ENCODE measurements at places on chromosomes 4 and X.

DNA sequence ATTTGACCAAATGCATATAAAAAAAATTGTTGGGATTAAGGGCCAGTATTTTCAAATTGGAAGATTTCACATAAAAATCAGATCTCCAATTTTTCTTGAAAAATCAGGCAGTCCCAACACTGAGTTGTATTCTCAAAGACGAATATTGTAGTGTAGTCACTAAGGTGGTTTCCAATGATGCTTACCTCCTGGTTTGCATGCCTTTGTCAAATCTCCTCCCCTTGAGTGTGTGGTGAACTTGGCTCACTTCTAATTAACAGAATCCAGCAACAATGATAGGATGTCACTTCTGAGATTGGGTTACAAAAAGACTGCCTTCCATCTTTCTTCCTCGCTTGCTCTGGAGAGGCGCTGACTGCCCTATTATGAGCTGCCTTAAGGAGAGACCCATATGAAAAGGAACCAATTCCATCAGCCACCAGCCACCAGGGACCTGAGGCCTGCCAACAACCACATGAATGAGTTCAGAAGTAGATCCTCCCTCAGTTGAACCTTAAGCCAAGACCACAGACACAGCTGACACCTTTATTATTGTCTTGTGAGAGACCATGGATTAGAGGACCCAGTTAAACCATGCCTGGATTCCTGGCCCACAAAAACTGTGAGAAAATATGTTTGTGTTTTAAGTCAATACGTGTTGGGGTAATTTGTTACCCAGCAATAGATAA, 31.2 kb upstream of the TSPAN5 start:
- DNase-seq: no peak

DNA sequence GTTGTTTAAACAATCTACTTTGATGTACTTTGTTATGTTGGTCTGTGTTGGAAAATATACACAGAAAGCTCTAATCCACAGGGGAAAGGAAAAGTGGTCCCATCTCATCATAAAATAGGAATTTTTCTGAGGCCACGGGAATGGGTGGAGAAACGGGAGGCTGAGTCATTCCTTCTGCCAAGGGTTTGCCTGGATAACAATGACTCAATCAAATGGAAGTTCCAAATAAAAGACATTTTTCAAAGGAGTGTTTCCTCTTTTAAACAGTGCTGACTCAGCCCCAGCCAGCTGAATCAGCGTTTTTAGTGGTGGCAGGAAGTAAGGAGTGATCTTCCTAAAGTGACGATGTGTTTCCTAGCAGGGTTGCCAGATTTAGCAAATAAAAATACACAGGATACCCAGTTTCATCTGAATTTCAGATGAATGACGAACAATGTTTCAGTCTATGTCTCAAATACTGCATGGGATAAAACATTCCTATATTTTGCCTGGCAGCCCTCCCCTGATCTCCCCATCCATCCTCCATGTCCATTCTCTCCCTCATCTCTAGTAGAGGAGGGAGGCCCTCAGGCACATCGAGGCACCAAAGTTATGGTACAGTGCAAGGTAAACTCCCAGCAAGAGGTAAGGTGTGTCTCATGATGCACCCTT, 345.4 kb upstream of the GATB start:
- peak; percentile 89 for DNase-seq

- no peak for DNase-seq
Observed at GRCh38 chr4:183254162-183254561, 65.9 kb downstream of the CLDN22 start.

DNA sequence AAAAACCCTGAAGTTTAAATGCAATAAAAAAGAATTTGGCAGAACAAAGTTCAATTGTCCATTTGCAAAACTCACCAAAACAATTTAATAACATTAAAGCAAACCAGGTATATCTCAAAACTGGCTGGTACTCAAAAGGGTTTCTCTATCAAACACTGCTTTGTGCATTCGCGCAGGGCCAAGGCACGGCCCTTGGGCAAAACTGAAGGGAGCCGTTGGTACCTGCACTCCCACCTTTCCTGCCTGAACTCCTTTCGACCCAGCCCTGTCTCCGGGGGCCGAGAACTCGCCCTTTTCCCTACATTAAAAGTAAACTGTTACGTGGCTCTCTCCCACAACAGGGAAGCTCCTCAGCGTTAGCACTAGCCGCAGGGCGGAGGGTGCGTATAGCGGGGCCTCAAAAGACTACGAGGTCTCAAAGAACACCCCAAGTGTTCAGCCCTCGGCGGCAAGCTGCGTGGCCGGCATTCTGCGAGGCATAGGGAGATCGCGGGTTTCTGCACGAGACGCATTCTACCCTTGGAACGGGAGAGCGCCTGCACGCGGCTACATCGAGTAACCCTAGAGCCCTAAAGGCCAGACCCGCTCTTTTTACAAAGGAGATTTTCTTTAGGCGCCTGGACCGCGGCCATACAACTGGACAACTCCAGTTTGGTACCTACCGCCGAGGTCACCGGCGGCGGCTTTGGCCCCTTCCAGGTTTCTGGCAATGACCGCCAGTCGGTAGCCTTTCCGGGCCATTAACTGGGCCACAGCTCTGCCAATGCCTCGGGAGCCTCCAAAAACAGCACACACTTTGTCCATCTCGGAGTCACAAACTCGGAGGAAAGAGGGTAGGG, 550 bp downstream of the CBR4 start:
- DNase-seq: no peak

- no peak for DNase-seq
Observed at GRCh38 chrX:115147220-115147619, 42.0 kb upstream of the RBMXL3 start.

DNA sequence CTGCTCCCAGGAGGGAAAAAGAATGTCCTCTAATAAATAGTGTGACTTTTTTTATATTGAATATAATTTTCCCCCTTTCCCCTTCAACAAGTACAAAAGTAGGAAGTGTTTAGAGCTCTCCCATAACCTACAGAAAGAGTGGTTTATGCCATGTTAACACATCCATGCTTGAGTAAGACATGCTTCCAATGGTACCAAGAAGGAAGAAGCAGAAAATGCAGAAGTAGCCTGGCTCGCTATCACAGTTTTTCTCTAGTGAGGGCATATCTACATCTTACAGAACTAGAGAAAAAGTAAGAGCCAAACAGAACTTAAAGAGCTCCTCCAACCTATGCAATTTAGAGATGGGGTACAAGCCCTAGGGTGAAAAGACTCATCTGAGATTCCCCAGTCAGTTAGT, 82.5 kb downstream of the ARHGEF9 start:
- DNase-seq: no peak

DNA sequence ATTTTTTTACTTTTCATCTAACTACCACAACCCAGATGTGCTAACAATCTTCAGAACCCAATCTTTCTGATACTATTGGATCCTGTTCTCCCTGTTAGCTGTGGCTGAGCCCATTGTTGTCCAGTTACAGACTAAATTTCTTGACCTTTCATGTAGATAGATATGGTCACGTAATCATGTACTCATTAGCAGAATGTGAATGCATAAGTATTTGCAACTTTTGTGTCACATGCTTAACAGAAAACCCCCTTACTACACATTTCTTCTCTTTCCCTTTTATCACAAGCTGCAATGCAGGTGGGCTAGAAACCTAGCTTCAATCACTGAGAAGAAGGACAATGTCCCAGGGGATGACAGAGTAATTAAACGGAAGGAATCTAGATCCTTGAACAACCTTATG, 13.1 kb upstream of the FAM13A start:
- DNase-seq: no peak

DNA sequence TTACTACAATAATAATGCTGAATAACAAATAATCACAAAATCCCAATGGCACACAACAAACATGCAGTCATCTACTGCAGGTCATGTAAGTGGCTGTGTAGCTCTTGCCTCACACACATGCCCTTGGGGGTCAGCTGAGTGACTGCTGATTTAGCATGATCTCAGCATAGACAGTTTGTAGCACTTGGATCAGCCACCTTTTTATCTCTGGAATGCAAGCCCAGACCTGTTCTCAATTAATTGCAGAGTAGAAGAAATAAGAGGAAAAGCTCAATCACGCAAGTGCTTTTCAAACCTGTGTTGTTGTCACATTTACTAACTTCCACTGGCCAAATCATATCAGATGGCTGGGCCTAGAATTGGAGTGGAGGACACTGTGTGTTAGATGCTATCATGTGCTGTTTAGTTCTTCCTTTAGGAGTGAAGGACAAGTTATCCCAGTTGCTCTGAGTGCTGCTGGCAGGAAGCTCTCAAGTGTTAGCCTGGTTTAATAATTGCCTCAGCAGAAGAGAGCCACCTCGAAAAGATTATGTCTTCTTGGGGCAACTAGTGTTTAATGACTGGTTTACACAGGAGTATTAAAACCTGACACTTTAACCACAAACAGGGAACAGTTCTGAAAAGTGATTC, 128.3 kb upstream of the EPHA5 start:
- DNase-seq: no peak

GRCh38 chrX:39855748-39856129, 242.0 kb downstream of the BCOR start:
- no peak for DNase-seq

DNA sequence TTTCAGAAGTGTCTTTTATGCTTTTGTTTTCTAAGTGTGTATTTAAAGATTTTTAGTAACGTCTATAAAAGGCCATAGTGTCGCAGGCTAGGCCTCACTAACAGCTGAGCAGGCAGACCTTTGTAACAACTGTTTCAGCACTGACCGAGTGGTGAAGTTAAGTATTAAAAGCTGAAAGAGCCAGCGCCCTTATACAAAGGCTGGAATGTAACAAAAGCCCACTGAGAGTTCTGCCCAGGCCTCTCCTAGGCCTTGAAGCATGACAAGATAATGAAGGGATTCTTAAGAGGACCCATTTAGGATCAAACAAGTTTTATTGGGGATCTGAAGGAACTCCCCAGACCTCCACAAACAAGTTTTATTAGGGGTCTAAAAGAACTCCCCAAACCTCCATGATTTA, 722.5 kb upstream of the PRKX start:
- no peak for DNase-seq

- no peak for DNase-seq
Observed at GRCh38 chrX:39268207-39268606, 466.9 kb downstream of the MID1IP1 start.

DNA sequence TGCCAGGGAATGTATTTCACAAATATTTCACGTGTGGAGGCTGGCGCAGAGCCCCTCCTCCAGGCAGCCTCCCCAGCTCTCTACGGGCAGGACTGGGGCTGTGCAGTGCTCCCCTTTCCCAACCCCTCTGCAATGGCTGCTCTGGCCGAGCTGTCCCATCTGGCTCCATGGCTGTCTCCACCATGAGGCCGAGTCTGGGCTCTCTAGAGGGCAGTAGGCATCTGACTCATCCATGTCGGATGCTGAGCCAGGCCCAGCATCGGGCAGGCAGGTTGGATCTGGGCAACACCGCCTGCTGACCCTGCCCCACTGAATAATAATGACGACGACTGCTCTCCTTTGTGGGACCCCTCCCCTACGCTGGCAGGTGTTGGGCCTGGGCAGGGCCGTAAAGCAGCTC, 11.0 kb upstream of the SH3TC1 start:
- DNase-seq: no peak

- no peak for DNase-seq
Observed at GRCh38 chrX:15916704-15917084, 62.1 kb upstream of the AP1S2 start.

- peak; percentile 24 for DNase-seq
Observed at GRCh38 chr4:55078987-55079386, 46.4 kb downstream of the KDR start.

- peak; percentile 67 for DNase-seq
Observed at GRCh38 chr4:108427946-108428485, 192.4 kb upstream of the RPL34 start.

DNA sequence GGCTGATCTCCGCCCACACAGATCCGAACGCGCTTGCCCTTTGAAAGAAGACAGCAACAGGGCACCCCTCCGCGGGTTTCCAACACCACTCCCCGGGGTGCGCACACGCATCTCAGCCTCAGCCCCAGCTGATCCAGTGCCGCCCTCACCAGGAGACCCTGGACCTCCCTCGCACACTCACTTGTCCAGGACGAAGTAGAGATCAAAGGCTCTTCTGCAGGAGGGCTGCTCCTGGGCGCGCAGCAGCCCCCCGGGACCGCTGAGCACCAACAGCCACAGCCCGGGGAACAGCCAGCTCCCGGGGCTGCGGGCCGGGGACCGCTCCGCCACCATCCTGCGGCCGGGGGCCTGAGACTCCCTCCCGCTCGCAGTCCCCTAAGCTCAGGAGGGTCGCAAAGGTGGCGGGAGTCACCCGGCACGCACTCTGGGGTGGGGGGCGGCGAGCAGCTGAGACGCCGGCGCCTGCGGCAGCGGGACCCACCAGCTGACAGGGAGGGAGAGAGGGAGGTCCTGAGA, 743 bp downstream of the ANTXR2 start:
- no peak for DNase-seq

GRCh38 chrX:115650916-115651315, 89.9 kb downstream of the PLS3 start:
- DNase-seq: no peak

DNA sequence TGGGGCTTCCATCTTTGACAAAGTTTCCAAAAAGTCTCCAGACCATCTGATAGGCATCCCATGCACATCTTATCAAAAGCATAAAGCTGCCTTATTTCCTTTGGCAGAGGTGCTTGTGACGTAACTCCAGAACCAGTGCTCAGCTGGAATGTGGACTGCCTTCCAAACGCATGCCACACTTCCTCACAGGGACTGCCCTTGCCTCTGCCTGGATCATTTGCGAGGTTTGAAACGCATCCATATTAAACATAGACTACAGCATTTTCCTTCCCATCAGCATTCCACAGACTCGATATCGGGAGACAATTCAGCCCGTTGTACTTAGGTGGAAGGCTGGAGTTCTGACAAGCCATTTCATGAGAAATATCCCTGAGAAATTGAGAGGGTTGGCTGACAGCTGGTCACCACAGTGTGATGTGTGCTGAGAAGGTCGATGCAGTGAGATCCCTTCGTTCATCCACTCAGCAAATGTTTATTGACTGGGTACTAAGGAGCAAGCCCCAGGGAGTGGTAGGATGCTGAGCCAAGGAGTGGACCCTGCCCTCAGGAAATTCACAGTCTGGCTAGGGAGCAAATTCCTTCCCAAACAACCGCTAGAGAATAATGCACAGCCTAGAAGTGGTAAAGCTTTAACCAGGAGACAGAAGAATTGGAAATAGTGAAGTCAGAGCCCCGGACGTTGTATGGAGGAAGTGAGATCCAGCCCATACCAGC, 376.0 kb downstream of the BCOR start:
- DNase-seq: no peak

GRCh38 chr4:55500072-55500471, 46.6 kb downstream of the CLOCK start:
- DNase-seq: no peak

GRCh38 chrX:40877887-40878286, 142.5 kb upstream of the MED14 start:
- DNase-seq: no peak

DNA sequence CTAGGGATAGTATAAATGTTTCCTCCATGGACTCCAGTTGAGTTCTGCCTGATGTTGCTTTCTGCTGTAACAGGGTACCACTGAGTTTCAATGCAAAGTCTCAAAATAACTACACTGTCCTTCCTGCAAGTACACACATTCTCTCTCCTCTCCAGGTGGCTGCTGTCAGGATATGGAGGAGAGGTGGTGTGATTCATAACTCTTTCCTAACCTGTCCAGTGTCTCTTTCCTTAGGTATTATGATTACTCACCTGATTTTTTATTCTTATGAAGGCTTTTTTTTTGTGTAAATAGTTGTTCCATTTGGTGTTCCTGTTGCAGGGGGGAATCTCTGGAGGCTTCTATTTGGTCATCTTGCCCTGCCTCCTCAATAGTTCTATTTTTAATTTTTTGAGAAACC, 39.8 kb upstream of the POF1B start:
- no peak for DNase-seq
